ENCODE measurements at places on chromosomes 3 and 15.

- no peak for DNase-seq
These were observed 91.2 kb downstream of the POLR2M start for GRCh38 chr15:57797568-57798267.

- no peak for DNase-seq
These were observed 633.6 kb upstream of the UBE2E2 start for GRCh38 chr3:22569570-22569969.

- no peak for DNase-seq
These were observed 62.4 kb downstream of the RTP4 start for GRCh38 chr3:187430576-187430975.

DNA sequence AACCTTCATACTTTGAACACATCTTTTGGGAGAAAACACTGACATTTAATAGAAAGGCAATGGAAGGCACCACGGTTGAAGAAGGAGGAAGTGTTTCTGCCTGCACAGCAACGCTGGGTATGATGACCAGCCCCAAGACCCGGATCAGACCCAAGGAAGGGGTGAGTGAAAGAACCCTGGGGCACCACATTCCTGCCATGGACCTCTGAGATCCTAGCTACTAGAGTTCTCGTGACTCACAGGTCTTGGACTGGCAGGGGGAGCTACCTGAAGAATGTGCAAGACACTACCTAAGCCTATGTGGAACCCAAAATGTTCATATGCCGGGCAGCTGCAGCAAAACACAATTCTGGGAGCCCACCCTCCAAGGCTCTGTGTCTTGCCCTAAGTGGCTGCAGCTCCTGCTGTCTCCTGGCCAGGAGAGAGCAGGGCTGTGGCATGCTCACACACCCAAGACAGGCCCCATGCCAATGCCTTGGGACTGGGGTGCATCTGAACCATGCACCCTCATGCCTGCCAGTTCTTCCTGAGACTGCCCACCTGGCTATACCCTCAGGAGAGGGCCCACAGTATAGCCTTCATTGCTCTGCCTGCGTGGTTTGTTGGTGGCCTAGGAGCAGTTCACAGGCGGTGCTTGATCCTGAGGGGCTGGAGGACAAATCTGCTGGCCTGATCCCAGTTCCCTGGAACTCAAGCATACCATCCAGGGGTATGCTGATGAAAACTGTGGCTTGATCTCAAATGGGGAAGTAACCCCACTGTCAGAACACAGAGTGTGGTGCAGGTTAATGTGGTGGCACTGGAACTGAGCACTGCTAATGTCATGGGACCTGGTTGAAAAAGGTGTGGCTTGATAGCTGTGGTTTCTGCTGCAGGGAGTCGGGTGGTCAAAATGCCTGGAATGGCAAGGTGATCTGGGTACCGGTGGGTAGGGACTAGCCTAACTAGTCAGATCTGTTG lies 353.3 kb upstream of the ARHGEF26 start:
- no peak for DNase-seq

GRCh38 chr15:37097144-37097919 lies 3.0 kb downstream of the MEIS2 start:
- no peak for DNase-seq

GRCh38 chr15:79994615-79995014 lies 23.6 kb upstream of the BCL2A1 start:
- DNase-seq: no peak

DNA sequence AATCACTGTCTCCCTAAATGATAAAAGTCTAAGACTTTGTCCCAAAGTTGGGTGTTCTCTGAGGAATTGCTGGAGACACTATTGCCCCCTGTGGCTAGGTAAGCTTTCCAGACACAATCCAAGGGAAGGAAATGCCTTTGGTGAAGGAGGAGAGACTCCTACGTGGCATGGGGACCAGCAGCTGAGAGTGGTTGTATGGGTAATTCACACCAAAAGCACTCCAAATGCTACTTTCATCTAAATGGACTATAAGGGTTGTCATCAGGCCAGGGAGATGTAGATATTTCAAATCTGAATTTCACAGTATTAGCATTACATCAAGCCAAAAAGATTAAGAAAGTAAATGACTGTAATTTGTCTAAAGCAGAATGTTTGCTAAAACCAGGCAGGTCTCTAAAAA lies 400.8 kb upstream of the THBS1 start:
- DNase-seq: no peak

DNA sequence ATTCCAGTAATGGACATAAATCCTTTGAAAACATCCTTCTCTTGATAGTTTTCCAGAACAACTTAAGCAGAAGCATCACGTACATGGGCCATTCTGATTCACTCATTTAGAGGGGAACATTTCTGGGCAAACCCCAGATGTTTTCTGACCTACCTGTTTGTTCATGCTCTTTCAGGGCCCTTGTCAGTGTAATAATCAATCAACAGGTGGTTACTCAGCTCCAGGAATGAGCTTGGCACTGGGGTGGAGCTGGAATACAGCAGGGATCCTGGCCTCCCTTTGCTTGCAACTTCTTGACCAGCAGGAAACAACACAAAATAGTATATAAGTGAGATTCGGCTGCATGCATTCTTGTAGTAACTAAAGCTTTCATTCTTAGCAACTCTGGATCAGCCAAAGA lies 9.2 kb upstream of the UBE2E1 start:
- no peak for DNase-seq

DNA sequence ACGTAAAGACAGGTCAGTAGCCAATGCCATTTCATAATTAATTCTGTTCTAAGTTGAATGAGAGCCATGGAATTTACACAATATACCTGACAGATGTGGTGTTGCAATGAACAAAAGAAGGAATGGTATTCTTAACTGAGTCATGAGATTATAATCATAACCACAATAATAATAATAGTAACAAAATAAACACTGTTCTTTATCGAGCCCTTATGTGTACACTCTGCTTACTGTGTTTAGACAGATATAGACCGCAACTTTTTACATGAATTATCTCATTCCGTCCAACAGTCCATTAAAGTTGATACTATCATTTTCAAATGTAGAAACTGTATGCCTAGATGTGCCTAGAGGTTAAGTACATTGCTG lies 28.2 kb upstream of the SCAANT1 start:
- no peak for DNase-seq

GRCh38 chr3:8886546-8886945 lies 76.7 kb downstream of the RAD18 start:
- no peak for DNase-seq

DNA sequence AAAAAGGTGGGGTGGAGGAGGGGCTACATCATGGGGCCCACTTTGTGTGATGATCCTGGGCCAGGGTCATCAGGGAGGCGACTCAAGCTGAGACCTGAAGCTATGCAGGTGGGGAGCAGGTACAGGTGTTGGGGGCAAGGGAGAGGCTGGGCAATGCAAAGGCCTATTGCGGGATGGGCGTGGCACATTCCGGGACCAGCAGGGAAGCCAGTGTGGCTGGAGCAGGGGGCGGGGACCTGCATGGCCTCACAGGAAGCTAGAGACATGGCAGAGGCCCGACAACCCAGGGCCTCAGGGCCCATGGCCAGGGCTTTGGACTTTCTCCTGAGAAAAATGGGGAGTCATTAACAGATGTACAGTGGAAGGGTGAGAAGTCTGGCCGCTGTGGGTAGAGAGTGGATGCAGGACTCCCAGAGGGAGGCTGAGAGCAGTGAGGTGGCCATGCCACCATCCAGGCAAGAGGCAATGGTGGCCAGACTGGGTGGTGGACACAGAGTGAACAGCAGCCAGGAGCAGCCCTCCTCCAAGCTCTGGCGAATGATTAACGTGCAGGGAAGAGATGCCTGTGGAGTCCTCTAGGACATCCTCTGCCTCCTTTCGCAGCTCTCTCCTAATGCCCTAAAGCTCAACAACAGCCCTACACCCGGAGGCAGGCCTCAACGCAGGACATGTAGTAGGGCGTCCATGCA lies 122.6 kb upstream of the ATP2B2 start:
- no peak for DNase-seq

DNA sequence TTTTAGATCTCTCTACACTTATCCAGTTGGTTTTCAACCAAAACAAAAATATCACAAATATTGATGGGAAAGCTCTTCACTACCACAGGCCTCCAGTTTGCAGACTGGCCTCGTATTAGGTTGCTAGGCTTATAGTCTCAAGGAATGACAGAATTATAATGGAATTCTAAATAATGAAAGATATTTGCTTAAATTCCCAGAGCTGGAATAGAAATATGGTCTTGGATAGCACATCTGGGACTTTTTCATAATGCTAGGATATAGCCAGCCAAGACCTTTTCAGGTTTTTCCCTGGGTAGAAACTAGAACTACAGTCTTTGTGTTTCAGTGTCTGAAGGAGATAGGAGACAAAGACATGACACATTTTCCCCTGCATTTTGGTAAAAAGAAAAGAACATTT lies 121.9 kb upstream of the STAC start:
- no peak for DNase-seq
